Hematopoietic multipotent progenitor cell treated with erythropoietin and hydrocortisone succinate and interleukin-3 and kit ligand, for 4 days (in vitro differentiated cells): ENCODE measurements at places on chromosomes 6 and 20.

- no peak for DNase-seq
Measured at GRCh38 chr6:148819852-148820251, 73.0 kb downstream of the UST start.

DNA sequence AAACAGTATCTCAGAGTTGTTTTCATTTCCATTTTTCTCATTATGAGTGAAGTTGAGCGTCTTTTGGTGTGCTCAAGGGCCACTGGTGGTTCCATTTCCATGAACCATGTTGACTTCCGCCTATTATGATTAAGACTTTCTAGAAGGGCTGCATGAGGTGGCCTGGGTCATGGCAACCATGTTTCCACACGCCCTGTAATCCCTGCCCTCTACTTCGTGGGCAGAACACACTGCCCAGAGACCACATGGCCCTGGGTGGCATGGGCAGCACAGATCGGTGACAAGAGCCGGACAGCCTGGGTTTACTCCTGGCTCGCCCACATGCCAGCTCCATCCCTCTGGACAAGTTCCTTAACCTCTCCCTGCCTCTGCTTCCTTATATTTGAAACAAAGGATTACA lies 14.8 kb downstream of the PRPH2 start:
- DNase-seq, result no peak

DNA sequence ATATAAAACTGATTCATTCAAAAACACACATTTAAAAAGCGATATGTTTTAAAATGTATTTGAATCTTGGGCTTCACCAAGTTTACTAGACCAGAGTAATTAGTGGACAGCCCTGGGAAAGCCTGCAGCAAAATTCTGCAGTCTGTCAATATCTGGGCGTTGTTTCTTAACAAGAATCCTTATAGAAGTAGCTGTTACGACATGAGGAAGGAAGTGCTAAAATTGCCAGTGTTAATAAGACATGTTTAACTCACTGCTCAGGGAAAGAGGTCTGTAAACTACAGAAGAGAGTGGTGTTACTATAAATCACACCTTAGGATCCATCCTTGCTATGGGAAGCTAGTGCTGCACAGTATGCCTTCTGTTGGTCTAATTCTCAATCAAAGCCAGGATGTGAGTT lies 120.6 kb downstream of the TBX18 start:
- peak; percentile 2 for DNase-seq

GRCh38 chr20:40325006-40325568 lies 363.9 kb downstream of the MAFB start:
- no peak for DNase-seq

- peak; percentile 56 for DNase-seq
Measured at GRCh38 chr6:99282479-99283062, 66.9 kb downstream of the FAXC start.

DNA sequence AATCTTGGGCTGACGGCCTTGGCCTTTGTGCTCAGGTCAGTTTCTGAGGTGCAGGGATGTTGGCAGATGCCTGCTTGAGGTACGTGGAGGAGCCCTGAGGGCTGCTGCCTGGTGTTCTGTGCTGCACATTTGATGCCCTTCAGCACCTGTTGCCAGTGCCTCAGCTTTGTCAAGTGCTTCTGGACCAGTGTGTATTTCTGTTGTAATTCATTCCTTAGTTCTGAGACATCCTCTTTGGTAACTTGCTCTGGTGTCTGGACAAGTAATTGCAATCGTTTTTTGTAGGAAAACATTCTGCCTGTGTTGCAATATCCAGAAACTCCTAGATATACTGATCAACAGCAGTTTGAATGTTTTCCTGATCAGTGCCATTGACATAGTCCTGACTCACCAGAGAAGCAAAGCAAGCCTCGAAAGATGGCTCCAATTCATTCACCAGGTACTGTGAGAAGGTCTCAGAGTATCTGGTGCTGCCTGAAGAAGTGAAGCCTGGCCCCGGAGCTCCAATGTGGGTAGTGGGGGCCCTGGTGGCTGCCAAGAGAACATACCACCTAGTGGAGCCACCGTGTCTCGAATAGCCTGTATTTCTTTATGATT lies 26.7 kb downstream of the ZNF337 start:
- DNase-seq, result peak; percentile 38

DNA sequence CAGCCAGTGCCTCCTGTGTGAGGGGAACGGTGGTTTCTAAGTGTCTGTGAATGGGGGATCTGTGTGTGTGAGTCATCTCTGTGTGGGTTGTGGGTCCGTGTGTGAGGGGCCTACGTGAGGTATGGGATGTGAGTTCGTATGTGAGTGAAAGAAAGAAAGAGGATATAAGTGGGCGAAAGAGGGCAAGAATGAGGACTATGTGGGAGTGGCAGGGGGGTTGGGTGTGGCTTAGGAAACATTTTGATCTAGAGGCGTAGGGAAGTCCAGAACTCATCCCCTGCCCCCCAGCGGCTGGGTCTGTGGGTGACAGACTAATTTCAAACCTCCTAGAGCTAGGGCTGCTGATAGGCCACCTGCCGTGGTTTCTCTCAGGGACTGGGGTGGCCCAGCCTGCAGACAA lies 35.5 kb downstream of the DHX35 start:
- DNase-seq, result peak; percentile 74

DNA sequence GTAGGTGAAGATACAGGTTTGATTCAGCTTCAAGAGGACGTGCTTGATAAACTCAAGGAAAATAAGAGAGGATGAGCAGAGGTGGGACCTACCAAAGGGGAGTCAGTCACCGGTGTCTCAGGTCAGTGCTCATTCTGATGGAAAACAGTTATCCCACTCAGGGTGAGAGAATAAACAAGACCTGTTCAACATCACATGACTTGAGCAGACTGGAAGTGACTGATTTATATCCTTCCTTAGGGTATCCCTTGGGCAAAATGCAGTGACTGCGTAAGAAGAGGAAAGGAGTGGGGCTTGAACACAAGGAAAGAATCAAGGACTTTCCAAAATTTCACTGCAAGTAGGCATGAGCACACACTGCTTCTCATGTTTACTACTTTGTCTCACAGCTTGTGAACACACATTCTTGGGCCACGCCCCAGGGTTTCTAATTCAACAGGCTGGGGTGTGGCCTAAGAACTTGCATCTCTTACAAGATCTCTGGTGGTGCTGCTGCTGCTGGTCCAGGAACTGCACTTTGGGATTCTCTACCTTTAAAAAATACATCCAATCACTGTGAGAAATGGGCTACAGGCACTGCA lies 11.6 kb downstream of the CST3 start:
- peak; percentile 67 for DNase-seq

DNA sequence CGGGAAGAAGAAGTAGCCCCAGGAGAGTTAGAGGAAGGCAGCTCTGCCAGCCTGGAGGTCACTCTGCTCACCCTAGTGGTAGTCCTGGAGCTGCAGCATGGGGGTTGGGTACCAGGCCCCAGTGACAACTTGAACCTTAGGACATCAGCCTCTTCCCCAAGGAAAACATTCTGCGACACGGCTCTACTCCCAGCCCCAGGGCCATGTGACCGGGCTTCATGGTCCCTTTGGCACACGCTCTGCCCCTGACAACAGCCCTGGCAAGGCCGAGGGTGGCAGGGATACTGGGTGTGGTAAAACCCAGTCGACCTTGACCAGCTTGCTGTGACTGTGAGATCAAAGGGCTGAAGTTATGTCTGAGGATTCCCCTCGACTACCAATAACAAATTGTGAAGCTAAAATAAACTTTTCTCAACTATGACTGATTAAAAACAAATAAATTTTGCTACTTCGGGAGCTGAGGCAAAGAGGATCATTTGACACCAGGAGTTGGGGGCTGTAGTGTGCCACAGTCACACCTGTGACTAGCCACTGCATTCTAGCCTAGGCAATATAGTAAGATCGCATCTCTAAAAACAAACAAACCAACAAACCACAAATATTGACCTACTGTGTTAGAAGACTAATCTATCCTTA lies 24.4 kb upstream of the ARID1B start:
- no peak for DNase-seq

GRCh38 chr20:48178633-48179032 lies 393.4 kb upstream of the SULF2 start:
- DNase-seq, result no peak

DNA sequence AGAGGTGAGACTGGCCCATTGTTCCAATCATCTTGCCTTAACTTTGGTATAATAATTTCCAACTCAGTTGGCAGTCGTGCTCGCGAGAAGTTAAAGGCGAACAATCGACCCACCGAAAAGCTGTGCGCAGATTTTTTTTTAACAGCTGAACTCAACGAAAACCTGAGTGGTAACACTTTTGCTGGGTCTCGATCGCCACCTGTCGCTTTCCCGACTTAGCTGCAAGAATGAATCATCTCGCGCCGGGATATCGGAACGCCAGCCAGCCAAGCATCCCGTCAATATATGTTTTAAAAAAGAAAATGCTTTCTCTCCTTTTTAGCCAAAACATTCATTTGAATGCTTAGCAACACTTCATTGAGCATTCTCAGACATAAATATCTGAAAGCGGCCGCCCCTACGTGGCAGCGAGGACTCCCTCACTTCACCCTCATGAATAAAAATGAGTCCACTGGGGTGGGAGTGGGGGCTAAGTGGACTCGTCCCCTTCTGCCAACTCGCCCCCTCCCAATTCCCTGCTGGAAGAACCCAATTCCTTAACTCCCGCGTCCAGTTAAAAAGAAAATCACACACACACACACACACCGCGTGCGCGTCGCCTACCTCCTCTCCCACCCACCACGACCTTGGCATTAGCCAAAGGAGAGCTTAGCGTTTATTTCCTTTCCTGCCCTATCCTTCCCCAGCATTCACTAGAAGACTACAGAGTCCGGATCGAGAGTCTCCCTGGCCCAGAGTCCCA lies 1.5 kb downstream of the COL12A1 start:
- peak; percentile 73 for DNase-seq

- DNase-seq, result no peak
Measured at GRCh38 chr6:73157870-73158269, 67.4 kb downstream of the KHDC1L start.

DNA sequence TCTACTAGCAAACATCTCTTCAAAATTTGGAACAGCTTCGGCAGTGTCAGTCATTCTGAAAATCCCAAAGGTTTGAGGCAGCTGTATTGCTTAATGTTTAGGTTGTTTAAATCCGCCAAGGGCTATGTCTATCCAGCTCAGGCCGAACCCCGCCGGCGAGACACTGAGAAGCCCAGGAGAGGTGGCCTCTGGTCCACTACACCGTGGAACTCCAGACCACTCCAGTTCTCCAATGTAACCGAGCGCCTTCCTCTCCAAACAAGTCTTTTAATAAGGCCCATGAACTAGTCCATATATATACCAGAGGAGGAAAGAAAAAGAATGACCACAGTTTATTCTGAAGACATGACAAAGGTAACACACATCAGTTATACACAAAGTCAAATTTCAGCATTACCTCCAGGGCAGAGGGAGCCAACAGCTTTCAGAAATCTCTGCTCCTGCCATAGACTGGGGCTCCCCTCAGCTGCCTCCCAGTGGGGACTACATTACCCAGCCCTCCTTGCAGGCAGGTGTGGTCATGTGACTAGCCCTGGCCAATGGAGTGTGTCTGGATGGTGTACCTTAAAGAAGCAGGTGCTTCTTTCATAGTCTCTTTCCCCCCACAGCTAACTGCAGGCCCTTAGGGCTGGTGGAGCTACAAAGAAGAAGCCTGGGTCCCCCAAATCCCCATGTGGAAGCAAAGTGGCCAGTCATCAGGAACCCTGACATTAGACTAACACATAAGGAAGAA lies at the start of gene RAMACL:
RAMACL (minus strand) TSS at position 255 of the 733 bp plus-strand sequence; CDS start at position 54, 201 bp downstream.
- DNase-seq, result peak; percentile 38

DNA sequence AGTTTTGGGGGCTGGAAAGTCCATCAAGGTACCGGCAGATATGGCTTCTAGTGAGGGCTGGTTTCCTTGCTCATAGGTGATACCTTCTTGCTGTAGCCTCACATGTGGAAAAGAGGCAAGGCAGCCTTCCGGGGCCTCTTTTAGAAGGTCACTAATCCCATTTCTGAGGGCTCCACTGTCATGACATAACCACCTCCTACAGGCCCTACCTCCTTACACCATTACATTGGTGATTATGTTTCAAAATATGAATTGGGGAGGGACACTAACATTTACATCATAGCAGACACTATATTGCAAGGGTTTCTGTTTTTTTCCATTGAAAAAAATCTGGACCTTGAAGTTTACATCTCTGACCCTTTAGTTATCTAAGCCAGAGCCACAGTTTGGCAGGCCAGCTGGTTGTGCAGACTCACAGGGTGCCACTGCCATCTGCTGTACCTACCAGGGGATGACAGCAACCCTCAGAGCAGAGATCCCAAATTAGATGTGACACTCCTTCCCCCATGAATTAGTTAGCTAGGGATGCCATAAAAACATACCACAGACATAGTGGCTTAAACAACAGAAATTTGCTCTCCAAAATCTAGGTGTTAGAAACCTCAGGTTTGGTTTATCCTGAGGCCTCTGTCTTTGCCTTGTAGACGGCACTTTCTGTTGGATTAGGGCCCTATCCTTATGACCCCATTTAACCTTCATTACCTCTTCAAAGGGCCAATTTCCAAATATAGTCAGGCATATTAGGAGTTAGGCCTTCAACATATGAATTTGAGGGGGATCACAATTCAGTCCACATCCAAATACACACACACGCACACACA lies 166.4 kb upstream of the RNF217 start:
- DNase-seq, result peak; percentile 61

DNA sequence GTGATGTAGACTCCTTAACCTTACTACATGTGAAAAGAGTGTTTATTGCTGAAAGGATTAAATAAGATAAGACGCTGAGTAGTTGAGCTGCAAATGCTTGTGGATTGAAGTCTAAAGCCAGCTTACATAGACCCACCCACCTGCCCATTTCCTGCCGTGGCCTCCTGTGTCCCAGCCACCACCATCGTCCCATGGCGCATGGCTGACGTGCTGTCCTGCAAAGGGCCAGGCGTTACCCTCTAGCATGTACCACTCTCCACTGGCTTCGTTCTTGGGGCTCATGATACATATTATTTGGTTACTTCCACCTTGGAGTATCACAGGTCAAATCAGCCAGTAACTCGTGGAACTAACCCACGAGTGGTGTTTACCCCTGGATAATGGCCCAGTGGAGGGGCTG lies 181.8 kb downstream of the CDH4 start:
- no peak for DNase-seq

DNA sequence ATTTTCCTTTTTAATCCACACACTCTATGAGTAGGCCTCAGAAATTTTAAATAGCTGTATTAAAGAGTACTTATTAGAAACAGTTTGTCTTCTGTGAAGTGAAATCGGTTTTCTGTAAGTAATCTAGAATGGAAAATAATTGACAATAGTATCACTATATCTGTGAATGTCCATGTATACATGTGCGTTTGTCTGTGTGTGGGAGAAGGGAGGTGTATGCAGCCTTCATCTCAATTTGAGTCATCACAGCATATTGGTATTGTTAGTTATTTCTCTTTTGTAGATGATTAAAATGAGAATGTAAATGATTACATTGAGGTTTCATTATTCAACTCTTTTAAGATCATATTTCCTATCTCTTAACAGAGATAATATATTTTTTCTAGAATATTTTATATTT lies 206.0 kb downstream of the EYS start:
- DNase-seq, result no peak

GRCh38 chr6:167925026-167925425 lies 72.4 kb upstream of the KIF25 start:
- no peak for DNase-seq

DNA sequence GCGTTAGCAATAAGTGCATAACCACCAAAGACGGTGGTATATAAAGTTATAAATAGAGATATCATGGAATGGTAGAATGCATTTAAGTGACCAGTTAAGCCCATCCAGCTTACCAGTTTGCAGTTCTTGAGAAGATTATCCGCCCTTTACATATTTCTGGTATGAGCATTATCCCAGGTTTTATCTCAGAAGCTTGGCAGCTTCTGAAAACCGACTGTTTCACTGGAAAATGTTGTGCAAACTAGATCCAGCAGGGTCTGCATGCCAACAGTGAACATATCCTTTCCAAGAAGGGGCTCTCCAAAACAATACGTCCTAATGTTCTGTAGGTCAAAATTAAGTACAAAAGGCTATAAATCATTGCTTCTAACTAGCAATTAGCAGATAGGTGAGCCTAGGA lies 29.5 kb upstream of the SHLD1 start:
- no peak for DNase-seq
